Amygdala (tissue), 56 donors: ENCODE measurements at places on chromosomes 11 and 22.
A peak's percentile ranks its signal among the peaks of the same experiment; 100 is the strongest.

DNA sequence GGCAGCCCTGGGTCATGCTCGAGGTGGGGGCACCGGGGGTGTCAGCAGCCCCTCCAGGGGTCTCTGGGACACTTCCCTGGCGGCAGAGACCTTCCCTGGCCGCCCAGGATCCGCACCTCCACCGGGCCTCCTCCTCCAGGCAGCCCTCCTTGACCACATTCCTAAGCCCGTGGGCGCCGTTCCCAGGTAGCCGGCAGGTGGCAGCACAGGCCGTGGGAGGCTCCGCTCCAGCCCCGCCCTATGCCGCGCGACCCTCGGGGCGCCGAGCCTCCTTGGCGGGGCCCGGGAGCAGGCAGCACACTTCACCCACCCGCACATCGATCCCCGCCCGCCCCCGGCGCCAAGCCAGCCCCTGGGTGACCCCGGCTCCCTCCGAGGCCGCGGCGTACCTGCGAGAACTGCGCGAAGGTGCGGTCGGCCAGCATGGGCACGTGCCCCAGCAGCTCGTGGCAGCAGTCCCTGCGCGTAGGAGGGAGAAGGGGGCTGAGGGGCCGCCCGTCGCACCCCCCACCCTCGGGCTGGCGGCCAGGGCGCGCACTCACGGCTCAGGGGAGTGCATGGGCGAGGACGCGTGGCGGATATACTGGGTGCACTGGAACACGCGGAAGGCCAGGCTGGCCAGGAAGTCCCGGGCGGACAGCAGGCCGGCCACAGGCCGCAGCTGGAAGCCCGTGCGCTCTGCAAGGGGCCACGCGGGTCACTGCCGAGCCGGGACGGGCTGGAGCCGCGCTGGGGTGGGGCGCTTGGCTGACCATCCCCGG, 5.3 kb upstream of the INS start:
- peak; percentile 38 for DNase-seq

- no peak for DNase-seq
These were observed 102.2 kb downstream of the BRD1 start for GRCh38 chr22:49725516-49725915.

GRCh38 chr22:44404341-44405020, 91.7 kb upstream of the SHISAL1 start:
- DNase-seq, result no peak

DNA sequence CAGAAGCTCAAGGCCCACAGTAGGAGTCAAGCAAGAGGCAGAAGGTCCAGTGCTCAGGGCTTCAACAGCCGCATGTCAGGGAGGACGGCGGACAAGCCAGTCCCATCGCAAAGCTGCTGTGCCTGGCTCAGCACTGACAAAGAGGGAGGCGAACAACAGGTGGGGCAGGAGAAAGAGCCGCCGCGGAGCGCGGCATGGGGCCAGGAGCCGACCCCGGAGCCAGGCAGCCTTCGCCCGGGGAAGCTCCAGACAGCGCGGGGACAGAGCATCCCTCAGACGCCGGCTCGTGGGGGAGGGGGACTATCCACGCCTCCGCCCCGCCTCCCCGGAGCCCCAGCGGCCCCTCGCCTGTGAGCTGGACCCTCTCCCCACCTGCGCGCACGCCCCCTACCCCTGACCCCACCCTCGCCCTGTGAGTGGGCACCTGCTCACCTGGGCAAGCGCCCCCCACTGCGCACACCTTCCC, 369 bp downstream of the DHCR7 start:
- peak; percentile 71 for DNase-seq

- no peak for DNase-seq
These were observed 81.9 kb downstream of the TP53I11 start for GRCh38 chr11:44868455-44869421.

DNA sequence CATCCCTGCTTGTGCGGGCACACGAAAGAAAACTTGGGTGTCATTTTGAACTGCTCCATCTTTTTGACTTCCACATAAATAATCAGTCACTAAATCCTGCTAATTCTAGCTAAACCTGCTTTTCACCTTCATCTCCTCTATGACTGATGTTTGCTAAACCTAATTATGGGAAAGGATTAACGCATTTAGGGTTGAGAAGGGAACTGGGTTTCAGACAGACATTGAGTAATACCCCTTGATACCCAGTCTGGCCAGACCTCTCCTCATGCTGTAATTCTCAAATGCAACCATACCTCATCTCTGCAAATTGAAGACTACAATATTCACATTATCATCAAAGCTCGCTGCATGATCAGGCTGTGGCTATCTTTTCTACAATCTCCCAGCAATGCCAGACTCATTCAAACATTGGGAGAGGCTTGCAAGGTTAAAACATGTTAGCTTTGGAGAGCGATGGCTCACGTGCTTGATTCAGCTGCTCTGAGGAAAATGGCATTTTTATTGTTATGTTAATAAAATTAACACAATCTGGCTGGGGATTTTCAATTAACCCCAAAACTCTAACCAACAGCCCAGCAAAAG, 2.4 kb downstream of the HPS4 start:
- no peak for DNase-seq

GRCh38 chr22:49838771-49839717, 11.4 kb upstream of the BRD1 start:
- DNase-seq, result no peak

GRCh38 chr22:16967453-16968217, 40.4 kb downstream of the GAB4 start:
- DNase-seq, result no peak

- no peak for DNase-seq
These were observed 1.8 kb upstream of the DUSP8 start for GRCh38 chr11:1573903-1574237.

DNA sequence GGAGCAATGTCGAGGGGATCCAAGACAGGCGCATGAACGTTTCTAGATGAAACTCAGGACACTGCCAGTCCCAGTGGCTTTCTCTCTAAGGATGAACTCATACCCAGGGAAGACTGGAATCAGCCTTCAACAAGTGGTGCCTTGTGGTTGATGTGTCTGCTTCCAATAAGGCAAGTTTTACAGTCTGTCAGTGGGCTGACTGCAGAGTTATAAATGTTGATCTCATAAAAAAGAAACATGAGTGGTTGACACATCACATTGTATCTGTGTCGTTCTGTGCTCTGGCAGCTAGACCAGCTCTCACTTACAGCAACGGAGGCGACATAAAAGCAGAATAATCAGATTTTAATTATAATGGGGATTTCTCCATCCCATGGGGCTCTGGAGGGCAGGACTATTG, 96.7 kb downstream of the SNX19 start:
- no peak for DNase-seq

DNA sequence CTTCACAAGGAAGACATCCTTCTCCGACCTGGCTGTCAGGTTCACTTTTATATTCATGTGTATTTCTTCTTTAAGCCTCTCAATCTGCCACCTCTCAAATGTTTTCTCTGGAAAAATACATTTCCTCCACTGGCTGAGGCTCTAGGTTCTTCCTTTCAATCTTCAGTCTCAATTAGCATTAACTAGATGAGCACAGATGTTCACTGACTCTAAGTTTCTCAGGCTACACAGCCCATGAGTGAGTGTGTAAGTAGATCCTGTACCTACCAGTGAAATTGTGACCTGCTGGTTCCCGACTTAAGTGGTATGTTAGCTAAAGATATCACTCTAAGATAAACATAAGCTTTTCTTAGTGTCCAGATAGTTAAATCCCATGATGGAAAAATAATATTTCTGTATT, 206.9 kb downstream of the ADAMTS15 start:
- DNase-seq, result no peak

- DNase-seq, result no peak
These were observed 42.0 kb upstream of the CARD18 start for GRCh38 chr11:105181521-105181920.

DNA sequence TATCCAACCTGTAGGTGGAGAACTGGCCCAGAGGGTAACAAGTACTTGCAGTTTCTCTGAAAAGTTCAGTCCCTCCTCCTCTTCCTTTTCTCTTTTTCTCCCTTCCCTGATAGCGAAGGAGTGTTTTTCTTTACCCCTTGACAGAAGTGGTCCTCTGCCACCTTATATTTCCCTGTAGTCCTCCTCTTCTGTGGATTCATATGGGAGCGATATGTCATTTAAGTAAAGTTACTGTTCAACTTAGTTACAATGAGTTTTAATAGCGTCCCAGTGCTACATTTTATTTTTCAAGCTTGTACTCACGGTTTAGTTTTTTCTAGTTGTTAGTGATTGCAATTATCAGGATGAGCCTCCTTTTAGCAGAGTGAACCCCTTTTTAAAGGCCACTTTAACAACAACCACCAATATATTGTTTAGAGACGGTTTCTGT, 1.4 kb downstream of the PCF11 start:
- DNase-seq, result no peak

DNA sequence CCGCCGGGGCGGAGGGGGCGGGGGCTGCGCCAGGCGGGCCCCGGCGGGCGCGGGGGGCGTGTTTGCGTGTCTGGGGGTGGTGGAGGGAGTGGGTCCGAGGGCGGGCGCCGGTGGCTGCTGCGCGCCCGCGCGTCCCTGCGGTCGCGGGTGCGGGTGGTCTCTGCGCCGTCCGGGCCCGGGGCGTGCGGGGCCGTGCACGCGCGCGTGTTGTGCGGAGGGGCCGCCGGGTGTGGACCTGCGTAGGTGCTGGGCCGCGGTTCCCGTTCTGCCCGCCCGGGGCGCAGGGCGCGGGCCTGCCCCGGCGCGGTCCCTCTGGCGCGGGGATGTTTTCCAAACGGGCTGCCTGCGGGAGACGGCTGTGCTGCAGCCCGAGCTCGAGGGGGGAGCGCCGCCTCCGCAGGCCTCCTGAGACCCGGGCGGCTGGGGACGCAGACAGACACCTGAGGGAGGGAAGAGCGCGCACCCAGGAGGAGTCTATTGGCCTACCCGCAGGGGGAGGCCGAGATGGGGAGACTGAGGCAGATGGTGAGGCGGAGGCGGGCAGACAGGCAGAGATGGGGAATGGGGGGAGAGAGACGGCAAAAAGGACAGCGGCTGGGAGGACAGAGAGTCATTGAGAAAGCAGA, 442 bp downstream of the PELI3 start:
- DNase-seq, result peak; percentile 42

- DNase-seq, result no peak
These were observed 558.3 kb downstream of the BRD1 start for GRCh38 chr22:49269371-49269770.

DNA sequence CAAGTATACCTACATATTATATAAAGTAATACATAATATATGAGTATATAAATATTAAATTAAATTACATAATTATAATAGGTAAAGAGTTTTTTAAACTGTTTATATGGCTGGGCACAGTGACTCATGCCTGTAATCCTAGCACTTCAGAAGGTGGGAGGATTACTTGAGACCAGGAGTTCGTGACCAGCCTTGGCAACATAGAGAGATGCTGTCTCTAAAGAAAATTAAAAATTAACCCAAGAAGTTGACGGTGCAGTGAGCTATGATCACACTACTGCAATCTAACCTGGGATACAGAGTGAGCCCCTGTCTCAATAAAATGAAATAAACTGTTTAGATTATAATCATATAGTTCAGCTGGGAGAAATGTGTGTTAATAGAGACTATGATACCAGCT, 363.0 kb downstream of the DDX10 start:
- DNase-seq, result no peak

DNA sequence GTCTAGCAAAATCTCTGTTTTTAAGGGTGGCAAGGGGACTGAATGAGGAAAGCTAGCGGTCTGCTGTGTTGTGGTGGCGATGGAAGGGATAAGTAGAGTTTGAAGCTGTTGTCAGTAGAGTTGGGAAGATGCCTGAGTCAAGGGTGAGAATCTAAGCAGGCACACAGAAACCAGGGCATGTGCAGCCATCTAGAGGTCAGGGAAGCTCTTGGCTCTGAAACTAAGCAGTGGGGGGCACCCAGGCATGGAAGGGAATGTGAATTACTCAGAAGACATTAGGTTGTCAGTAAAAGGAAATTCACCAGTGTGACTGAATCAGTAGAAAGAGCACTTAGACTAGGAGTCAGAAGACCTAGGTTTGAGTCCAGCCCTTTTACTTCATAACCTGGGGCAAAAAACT, 15.4 kb downstream of the BMAL1 start:
- DNase-seq, result no peak

DNA sequence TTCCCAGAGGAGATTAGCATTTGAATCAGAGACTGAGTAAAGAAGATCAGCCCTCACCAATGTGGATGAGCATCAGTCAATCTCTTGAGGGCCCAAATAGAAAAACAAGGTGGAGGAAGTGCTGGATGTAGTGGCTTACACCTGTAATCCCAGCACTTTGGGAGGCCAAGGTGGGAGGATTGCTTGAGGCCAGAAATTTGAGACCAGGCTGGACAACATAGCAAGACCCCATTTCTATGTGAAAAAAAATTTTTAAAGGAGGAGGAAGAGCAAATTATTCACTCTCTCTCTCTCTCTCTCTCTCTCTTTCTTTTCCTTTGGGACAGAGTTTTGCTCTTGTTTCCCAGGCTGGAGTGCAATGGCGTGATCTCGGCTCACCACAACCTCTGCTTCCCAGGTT, 18.1 kb upstream of the CAPRIN1 start:
- DNase-seq, result no peak

DNA sequence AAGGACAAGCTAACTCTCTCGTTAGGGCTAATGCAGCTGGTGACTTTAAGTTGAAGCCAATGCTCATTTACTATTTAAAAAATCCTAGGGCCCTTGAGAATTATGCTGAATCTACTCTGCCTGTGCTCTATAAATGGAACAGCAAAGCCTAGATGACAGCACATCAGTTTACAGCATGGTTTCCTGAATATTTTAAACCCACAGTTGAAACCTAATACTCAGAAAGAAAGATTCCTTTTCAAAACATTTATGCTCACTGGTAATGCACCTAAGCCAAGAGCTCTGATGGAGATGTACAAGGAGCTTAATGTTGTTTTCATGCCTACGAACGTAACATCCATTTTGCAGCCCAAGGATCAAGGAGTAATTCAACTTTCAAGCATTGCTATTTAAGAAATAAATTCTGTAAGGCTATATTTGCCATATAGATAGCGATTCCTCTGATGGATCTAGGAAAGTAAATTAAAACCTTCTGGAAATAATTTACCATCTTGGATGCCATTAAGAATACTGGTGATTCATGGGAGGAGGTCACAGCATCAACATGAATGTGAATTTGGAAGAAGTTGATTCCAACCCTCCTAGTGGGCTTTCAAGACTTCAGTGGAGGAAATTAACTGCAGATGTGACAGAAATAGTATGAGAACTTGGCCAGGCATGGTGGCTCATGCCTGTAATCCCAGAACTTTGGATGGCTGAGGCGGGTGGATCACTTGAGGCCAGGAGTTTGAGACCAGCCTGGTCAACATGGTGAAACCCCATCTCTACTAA, 14.5 kb downstream of the XNDC1N start:
- DNase-seq, result no peak

DNA sequence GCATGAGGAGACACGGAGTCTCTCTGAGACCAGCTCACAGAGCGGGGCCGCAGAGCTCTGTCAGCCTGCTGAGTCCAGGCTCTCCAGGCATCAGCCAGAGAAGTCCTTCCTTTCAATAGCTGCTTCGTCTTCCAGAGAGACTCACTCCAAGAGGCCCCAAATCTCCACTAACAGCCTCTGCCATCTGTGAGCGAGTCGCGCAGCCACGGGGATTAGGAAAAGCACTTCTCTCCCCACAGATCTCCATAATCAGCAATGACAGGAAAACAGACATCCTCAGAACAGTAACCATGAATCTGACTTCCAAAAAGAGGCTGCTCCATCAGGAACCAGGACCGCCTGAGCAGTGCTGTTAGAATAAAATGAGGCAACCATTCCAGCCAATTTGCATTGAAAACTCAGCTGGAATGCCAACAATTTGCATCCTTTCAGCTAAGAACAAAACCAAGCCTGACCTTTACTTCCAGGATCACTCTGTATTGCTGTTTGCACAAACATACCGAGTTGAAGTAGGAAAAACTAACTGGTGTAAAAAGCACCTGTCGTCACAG, 65.4 kb downstream of the SMCO4 start:
- no peak for DNase-seq

GRCh38 chr11:8403310-8403709, 139.6 kb upstream of the LMO1 start:
- DNase-seq, result no peak
